Foreskin keratinocyte (primary cell): ENCODE measurements at places on chromosomes 16 and 17. TPM values are rescaled to one million over a fixed set of nuclear protein-coding genes. Genes with fewer than 3 reads are reported as not detected.

PIK3R6 gene
- not detected in 2 replicates for total RNA-seq

GGT6 gene
- total RNA-seq: 0.25 and 0.31 TPM in 2 replicates

ATAD5 gene
- total RNA-seq: 8.3 and 9.2 TPM in 2 replicates

TMC8 gene
- 0.11 and 0.14 TPM in 2 replicates for total RNA-seq

PRR35 gene
- total RNA-seq: not detected in 2 replicates

GPR139 gene
- total RNA-seq: not detected in 2 replicates

KRTAP3-1 gene
- not detected in 2 replicates for total RNA-seq

GNG13 gene
- total RNA-seq: not detected in 2 replicates

PPP1R27 gene
- not detected in 2 replicates for total RNA-seq

MEFV gene
- total RNA-seq: not detected in 2 replicates

ACSM2B gene
- total RNA-seq: not detected in 2 replicates

MMP15 gene
- 7.7 and 8.4 TPM in 2 replicates for total RNA-seq

TMIGD1 gene
- total RNA-seq: not detected in 2 replicates

TMC5 gene
- 0.21 and 0.65 TPM in 2 replicates for total RNA-seq

SNX20 gene
- not detected in 2 replicates for total RNA-seq

MT1G gene
- 1.7 and 8.3 TPM in 2 replicates for total RNA-seq

SMIM5 gene
- not detected in 2 replicates for total RNA-seq

NKD1 gene
- total RNA-seq: 0.48 and 0.60 TPM in 2 replicates

SLC38A8 gene
- total RNA-seq: not detected in 2 replicates

NOTUM gene
- not detected in 2 replicates for total RNA-seq

HOXB5 gene
- total RNA-seq: not detected in 2 replicates

HBA2 gene
- total RNA-seq: not detected in 2 replicates

CHTF18 gene
- total RNA-seq: 35.6 and 41.4 TPM in 2 replicates

TBC1D3E gene
- total RNA-seq: not detected in 2 replicates

HOXB8 gene
- total RNA-seq: not detected in 2 replicates

OR3A3 gene
- not detected in 2 replicates for total RNA-seq

SLC22A31 gene
- total RNA-seq: 0.14 TPM in 1 of 2 replicates, not detected in the other

BEAN1 gene
- total RNA-seq: 0.10 and 0.14 TPM in 2 replicates

IL21R gene
- total RNA-seq: 0.14 and 0.18 TPM in 2 replicates

RNF112 gene
- total RNA-seq: 0.07 and 0.14 TPM in 2 replicates

CCL5 gene
- not detected in 2 replicates for total RNA-seq

JPH3 gene
- total RNA-seq: not detected in 2 replicates
